Activated T-helper 1 cell treated with anti-CD3 and anti-CD28 coated beads, Interleukin-2, amount 50 U/mL, for 16 hours (primary cell): ENCODE measurements at places on chromosomes 2 and 18.

- DNase-seq, result no peak
These were observed 6.4 kb downstream of the MARS2 start for GRCh38 chr2:197711578-197711977.

DNA sequence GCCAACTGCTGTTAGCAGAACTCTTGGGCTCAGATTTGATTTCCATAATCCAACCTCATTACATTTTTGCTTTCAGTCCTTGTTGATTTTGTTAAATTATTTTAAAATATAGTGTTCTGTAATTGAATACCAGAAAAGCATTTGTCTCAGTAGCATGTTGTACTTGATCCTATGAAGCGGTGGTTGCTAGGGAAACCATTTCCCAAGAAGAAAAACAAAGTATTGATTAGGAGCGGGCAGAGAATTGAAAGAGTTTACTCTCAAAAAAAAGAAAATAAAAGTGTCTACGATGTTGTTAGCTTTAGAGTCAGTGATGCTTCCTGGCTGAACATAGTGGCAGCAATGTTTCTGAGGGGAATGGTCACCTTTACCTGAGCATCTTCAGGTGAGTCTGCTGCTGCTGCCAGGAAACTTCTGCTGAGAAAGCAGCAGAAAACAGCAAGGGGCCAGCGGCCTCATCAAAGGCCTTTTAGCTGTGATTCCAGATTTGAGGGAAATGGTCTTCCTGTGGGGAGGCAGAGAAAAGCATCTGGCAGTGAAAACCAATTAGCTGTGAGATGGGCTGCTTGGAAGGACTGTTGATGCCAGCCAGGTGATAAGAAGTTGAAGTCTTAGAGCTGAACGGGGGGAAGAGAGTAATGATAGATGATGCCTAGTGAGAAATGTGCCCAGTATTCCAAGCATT lies 37.1 kb downstream of the CRIM1 start:
- no peak for DNase-seq

- DNase-seq, result no peak
These were observed 63.5 kb downstream of the COL5A2 start for GRCh38 chr2:189116087-189116486.

DNA sequence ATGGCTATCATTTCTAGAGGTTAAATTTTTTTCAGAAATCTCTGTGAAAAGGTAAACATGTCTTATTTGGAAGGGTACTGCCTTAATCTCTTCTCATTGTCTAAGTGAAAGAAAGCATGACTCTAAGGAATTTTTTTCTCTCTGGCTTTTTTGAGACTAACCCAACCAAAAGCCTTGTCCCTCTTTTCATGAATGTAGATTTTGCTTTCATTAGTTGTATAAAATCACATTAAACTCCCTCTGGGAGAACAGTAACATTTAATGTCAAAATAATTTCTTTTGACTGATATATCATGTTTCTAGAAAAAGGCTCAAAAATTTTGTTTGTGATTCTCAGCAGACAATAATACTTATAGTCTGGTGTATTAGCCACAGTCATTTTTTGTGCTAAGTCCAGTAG lies 168.4 kb upstream of the SPOPL start:
- DNase-seq, result no peak

GRCh38 chr2:236237468-236238190 lies 26.6 kb downstream of the ASB18 start:
- no peak for DNase-seq

DNA sequence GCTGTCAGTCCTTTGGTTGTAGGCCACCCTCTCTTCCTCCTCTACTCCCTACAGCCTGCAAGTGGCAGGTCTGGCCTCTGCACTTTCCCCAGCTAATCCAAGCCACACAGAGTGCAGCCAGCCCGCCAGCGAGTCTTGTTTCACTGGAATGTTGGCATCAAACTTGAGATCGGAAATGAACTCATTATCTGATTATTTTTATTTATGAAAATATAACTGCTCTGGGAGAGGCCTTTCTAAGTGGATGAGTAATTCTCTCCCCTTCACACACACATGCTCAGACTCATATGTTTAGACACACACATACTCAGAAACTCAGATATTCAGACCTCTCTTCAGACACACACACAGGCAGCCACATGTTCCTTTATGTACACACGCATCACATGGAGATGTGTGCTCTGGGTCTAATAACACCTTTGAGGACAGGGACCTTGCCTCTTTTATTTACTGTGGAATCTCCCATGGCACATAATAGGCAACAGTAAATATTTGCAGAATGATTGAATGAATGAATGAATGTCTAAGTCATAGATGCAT lies 151.3 kb downstream of the ZFP36L2 start:
- DNase-seq, result no peak

DNA sequence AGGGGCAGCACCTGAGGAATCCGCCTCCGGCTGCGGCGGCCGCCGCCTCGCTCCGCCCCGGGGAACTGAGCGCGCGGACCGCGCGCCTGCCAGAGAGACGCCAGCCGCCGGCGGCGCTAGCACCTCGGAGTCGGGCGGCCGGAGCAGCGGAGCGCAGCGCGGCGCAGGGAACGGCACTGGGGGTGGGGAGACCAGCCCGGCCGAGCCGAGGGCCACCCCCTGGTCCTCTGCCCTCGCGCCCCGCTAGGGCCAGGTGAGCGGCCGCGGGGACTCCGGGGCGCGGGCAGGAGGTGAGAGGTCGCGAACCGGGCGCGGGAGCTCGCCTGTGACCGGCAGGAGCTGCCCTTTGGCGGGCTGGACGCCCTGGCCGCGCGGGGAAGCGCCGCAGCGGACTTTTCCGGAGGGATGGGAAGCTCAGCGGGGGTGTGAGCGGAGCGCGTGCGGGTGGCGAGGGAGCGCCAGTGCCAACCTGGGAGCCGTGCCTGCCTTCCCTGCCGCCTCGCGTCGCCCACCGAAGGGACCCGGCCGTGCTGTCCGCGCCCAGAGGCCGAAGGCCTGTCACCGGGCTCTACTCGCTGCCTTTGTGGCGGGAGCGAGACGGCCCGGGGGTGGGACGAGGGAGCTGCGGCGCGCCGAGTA lies at the start of gene GREB1L:
GREB1L (plus strand) TSS at position 92 of the 639 bp plus-strand sequence. CDS start 141,287 bp downstream, outside the sequence.
- no peak for DNase-seq

- DNase-seq, result no peak
These were observed 37.6 kb downstream of the GPR45 start for GRCh38 chr2:105279126-105279525.

DNA sequence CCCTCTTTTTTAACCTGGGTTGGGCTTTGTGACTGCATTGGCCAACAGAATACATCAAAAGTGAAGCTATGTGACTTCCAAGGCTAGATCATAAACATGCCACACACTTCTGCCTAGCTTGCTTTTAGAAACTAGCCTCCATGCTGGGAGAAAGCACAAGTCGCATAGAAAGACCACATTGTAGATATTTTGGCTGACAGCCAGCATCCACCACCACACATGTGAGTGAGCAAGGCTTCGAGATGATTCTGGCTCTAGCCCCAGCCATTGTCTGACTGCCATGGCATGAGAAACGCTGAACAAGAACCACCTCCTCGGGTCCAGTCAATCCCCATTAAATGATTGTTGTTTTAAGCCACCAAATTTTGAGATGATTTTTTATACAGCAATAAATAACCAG lies 66.8 kb upstream of the STPG4 start:
- DNase-seq, result no peak

- no peak for DNase-seq
These were observed 220.8 kb downstream of the NEDD4L start for GRCh38 chr18:58264840-58265239.

DNA sequence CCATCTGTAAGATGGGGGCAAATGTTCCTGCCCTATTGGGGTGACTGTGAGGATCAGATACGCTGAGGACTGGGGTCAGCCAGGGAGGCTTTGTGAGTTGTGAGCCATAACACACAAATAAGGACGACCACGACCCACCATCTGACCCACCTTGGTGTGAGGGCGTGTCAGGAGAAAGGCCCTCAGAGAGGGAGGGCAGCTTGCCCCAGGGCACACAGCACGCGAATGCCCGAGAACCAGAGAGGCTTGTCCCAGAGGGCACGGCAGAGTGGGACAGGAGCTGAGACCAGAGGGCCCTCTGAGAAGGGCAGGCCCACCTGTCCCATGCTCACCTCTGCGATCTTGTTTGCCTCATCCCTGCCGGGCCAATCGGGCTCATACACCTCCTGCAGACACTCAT lies 36.7 kb downstream of the BIN1 start:
- DNase-seq, result no peak

DNA sequence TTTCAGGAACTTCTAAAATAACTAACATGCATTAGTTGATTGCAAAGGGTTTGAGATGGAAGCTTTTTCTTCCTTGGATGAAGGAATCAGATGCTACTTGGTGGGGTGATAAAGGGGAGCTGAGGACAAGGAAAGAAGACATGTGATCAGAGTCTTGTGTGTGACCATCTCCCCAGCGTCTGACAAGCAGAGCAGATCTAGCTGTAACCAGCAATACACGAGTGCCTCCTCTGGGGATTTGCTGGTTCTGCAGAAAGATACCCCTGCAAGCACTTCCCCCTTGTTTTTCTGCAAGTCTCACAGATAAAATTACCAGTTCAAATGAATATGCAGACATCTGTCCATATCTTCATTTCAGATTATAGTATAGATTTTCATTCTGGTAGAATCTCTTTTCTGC lies 2.7 kb downstream of the CDH7 start:
- no peak for DNase-seq

- no peak for DNase-seq
These were observed 39.2 kb downstream of the DPYSL5 start for GRCh38 chr2:26887151-26887550.

- no peak for DNase-seq
These were observed 177.8 kb downstream of the GBX2 start for GRCh38 chr2:235990344-235990743.

GRCh38 chr2:234081970-234082822 lies 31.7 kb downstream of the SPP2 start:
- DNase-seq, result no peak

GRCh38 chr18:43931439-43931838 lies 654.1 kb upstream of the SYT4 start:
- DNase-seq, result no peak

DNA sequence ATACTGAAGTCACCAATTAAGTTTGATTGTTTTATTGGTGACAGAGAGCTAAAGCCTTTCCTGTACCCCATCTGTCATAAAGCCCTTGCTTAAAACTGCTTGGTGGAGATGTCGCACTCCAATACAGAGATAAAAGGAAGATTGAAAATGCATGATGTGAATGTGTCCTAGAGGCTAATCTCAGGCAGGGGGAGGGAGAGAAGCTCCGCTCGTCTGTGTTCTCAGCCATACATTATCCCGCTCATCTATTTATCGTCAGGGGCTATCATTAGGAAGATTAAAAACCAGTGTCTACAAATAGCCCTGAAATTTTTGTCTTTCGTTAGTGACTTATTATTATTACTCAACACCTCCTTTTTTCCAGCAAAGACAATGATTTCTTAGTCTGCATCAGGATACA lies 110.3 kb downstream of the CMPK2 start:
- no peak for DNase-seq

DNA sequence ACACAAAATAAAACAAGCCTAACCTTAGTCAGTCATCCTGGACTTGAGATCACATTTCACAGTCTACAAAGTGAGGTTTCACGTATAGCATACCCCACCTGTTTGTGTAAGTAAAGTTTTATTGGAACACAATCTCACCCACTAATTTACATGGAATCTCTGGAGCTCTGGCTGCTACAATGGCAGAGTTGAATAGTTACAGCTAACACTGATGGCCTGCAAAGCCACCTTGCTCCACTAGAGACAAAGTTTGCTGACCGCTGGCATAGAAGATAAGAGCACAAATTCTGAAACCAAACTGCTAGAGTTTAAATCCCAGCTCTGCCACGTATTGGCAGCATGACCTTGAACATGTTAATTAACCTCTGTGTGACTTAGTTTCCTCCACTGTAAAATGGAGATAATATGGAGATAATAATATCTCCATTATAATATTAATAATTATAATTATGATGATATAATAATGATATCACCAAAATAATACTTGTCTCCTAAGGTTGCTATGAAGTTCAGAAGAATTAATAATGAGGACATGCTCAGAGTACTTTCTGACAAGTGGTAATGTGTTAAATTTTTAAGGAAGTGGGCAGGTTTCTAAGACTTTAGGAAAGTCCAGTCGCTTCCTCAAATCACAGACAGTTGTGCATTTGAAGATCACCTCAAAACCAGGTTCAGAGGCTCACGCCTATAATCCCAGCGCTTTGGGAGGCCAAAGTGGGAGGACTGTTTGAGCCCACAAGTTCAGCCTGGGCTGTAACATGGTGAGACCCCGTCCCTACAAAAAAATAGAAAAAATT lies 204.6 kb downstream of the SH3RF3 start:
- no peak for DNase-seq

DNA sequence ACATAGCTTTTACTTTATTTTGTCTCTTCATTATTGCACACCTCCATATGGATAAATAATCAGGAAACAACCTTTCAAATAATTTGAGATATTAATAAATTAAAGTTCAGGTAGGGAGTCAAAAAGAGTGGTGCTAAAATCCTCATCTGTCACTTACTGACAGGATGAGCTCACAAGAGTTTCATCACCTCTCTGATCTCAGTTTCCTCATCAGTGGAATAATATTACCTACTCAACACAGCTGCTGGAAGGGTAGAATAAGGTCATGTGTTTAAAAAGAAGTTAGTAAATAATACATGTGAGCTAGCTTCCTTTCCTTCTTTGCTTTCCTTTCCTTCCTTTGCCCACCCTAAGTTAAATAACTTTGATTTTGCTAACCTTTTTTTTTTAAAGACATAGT lies 61.9 kb downstream of the RDH14 start:
- no peak for DNase-seq

GRCh38 chr2:159807183-159808031 lies 9.4 kb upstream of the CD302 start:
- DNase-seq, result no peak

DNA sequence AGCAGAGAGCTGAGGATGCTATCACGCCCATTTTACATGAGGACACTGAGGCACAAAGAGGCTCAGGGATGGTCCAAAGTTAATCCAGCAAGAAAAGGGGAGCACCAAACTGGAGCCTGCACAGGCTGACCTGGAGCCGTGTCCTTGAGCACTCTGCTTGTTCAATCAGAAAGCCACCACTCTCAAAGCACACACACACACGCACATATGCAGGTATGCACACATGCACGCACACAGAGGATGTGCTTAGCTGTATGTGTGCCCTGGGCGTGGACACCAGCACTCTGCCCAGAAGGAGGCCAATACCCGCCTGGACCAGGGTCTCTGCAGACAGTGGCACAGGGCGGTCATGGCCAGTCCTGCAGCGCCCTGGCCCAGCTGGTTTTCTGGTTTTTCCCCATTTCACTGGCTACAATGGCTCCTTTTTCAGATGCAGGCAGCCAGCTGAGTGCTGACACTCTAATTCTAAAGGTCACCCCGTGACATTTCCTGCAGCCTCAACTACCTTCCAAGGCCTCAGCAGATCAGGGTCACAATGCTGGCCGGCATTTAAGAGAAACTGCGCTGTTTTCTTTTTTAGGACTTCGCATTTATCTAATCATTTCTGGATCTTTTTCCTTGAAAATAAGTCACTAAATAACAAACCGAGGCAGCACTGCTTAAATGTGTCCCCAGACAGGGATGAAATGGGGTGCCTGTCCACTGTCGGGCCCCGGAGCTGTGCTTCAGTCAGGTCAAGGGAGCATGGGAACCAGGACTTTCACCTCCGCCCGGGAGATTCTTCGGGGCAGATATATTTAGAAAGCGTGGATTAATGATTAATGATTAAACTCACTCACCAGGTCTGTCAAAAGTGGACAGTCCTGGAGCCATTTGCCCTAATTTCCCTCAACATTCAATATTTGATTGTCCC lies 104.5 kb downstream of the HDAC4 start:
- DNase-seq, result no peak

- no peak for DNase-seq
These were observed 298.7 kb upstream of the MGAT5 start for GRCh38 chr2:133955169-133955568.
